ENCODE measurements at places on chromosomes 7 and 10.

DNA sequence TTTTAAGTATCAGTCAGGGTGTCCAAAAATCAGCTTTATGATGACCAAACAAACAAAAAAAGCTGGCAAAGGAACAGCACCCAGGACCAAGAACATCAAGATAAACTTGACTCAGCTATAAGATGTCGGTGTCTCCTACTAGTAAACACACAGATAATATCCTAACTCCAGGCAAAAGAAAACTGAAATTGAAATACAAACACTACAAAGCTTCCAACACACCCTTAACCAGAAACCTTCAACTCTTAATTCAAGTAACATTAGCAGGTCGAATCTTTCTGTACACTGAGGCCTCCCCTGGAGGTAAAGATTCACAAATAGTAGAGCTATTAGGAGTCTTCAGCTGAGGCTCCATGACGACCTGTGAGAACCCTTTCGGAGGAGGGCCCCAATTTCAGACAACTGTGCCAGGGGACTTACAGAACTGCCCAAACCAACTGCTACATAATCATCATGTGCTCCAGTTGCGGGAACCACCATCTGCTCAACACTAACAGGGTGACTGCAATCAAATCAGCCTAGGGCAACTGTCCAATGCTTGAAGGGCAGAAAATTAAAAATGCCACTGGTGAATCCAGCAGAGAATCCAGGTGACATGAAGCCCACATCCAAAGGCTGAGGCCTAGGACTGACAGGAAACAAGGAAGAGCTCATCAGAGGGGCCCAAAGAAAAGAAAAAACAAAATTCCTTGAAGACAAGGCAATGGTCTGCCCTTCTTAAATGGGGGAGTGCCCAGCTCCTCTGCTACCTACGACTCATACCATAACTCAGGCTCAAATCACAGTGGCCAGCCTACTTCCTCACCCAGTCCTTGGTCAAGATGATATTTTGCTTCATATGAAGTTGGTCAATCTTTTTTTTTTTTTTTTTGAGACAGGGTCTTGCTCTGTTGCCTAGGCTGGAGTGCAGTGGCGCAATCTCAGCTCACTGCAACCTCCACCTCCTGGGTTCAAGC is 20.0 kb downstream of the XPNPEP1 start:
- no peak for DNase-seq

DNA sequence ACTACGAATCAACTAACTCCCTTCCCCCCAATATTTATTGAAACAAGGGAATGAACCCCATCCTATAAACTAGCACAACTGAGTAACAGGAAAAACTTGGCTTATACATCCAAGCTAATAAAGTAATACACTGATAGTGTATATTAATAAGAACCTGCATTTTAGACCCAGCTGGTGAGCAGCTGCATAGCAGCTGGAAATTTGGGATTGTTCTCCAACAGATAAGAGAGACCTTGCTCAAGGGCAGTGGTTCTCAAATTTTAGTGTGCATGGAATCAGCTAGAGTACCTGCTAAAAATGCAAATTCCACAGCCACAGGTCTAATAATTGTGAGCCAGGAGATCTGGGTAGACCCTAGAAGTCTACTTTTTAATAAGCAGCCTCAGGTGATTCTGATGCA is 384.7 kb upstream of the HPS1 start:
- no peak for DNase-seq

DNA sequence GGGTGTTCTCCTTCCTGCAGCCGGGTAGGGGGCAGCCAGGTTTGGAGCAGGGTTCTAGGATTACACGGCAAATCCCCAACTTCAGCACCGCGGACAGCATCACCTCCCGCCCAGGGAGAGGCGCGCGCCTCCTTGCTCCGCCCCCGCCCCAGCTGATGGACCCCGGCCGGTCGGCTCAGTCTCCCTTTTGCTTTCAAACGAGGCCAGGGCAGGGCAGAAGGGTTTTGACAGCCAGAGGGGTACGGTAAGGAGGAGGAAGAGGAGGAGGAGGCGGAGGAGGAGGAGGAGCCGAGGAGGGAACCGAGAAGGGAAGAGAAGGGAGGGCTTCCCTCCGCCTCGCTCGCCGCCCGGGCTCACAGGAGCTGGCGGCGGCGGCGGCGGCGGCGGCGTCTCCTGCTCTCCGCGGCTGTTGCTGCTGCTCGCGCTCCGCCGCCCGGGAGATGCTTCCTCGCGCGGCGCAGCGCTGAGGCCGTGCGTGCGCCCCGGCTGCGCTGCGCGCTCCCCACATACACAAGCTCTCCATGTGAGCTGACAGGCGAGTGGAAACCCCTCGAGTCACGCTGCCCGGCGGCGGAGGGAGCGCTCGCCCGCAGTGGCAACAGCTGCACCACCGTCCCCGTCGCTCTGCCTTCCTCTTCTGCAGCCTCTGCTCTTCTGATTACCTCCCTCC is 615 bp upstream of the CNTNAP2 start:
- DNase-seq = no peak

DNA sequence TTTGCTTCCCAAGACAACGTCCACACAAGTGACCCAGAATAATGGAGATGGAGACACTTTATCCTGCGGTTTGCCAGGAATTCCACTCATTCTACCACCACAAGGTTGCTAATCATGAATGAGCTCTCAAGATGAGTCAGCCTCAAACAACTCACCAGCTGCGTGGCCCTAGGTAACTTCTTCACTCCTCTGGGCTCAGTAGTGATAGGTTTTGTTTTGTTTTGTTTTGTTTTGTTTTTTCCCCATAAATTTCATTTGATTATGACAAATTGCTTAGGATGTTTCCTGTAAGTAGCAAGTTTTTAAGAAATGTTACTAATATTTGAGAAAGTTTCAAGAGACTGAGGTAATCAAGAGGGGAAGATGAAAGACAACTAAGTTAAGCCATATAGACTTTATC is 286.8 kb downstream of the PARD3 start:
- no peak for DNase-seq

GRCh38 chr10:49649294-49649693 is 30.2 kb upstream of the C10orf53 start:
- no peak for DNase-seq

- DNase-seq = no peak
Measured at GRCh38 chr10:71975871-71976725, 11.9 kb downstream of the CHST3 start.

GRCh38 chr10:121459279-121459621 is 139.0 kb downstream of the FGFR2 start:
- DNase-seq = no peak

DNA sequence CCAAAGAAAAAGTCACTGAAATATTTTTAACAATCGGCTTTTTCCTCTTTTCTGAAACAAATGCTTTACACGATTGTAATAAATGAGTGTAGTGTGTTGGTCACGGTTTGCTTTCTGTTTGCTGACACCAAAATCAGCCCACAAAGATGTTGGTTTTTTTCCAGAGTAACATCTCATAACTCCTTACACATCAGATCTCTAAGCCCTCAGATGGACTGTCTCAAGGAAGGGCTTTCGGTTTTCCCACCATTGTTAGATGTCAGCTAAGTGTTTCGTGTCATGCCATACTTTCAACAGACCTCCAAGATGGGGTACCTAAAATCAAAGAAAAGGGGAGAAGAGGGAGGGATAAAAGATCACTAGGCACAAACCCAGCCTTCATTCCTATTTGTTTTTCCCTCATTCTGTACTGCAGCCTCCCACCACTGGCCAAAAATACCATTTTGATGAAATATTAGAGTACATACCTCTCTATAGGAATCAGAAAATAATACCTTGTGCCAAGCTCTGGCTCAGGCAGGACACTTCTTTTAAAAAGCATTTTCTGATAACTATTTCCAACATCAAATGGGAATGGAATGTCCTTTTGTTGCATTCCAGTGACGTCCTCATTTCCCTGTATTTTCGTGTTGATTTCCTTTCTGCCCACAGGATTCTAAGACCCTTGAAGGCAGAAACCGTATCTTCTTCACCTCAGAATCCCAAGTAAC is 159.1 kb downstream of the DGKI start:
- DNase-seq = no peak

- DNase-seq = no peak
Measured at GRCh38 chr7:38746438-38746837, 115.3 kb upstream of the AMPH start.

- DNase-seq = no peak
Measured at GRCh38 chr10:96249264-96249663, 22.1 kb downstream of the BLNK start.

DNA sequence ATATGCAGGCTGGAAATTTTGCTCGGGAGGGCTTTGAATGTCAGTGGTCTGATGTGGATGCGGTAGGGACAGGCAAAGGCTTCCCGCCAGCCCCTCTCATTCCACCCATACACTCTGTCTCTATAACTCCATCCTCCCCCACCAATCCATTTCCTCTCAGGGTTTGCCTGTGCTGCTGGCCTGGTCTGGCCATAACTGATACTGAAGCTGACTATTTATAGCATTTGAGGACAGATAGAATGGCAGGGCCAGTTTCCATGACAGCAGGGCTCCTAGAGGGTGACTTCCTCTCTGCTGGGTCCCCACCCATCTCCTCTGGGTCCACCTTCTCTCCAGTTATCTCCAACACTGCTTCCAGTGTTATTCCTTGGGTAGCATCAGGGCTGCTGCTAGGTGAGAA is 6.6 kb upstream of the PDLIM1 start:
- no peak for DNase-seq

GRCh38 chr10:133129859-133130495 is 30.0 kb upstream of the KNDC1 start:
- no peak for DNase-seq

GRCh38 chr10:47252093-47252780 is 47.8 kb upstream of the GDF10 start:
- DNase-seq = no peak

DNA sequence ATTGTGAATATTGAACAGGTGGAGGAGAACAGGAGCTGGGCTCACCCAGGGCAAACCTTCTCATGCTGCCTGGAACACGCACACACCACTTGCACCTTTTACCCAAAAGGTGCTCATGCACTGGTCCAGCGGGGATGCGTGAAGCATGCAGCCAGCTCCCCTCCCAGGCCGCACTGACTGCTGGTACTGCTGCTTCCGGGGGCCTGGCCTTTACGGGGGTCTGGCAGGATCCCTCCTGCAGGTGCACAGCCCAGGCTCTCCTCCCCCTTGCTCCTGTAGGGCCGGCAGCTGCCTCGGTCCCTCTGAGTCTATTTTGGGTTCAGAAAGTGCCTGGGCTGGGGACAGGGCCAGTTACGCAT is 221.7 kb downstream of the DNAJB6 start:
- DNase-seq = no peak

DNA sequence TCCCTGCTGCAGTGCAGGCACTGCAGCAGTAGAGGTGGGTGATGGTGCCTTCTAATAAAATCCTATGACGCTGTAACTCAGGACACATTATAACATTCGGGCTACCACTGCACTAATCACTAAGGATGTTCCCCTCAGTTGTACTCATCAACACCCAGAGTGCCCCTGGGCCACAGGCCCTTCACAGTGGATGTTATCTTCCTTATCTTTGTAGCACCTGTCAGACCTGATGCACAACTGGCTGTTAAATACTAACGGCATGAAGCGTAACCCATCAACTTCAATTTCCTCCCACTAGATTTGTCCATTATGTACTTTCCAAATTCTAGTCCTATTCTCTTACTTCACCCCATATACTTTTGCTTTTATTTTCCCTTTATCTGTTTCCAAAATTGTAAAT is 66.3 kb downstream of the PARD3 start:
- no peak for DNase-seq

GRCh38 chr7:505171-505570 is 14.5 kb downstream of the PDGFA start:
- no peak for DNase-seq
